ENCODE measurements at places on chromosomes 11 and 22.
A peak's percentile ranks its signal among the peaks of the same experiment; 100 is the strongest.

DNA sequence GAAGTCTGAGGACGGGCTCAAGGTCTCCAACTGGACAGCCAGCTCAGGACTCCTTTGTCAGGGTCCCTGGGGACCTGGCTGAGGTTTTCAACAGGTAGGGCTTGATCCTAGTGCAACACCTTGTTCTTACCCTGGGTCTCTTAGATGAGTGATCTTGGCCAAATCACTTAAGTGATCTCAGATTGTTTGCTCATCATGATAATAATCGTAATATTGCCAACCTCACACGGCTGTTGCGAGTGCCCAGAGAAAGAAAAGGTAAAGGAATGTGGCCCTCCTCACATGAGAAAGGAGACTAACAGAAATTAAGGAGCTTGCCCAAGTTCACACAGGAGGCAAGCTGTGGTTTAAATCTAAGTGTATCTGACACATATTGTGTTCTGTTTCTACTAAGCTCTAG is 28.5 kb downstream of the POU2AF3 start:
- DNase-seq, result no peak

- no peak for DNase-seq
Measured at GRCh38 chr11:15371533-15371932, 256.8 kb downstream of the INSC start.

DNA sequence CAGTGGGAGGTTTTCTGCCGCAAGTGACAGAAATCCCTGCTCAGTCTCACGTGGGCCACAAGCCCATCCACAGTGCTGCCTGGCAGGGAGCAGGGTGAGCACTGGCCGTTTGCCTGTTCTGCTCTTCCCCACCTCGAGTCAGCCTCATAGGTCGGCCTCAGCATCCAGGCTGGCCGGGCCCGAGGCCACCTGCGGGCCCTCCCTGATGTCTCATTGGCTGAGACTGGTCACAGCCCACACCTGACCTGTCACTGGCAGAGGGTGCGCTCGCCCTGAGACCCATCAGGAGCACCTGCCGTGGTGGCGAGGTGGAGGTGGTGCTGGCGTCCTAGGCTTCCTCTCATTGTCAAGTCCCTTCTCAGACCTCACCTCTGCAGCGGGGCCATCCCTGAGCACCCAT is 72.1 kb downstream of the ELFN2 start:
- DNase-seq, result no peak

GRCh38 chr22:28329186-28330073 is 350.2 kb downstream of the TTC28 start:
- DNase-seq, result no peak

- DNase-seq, result no peak
Measured at GRCh38 chr11:23569134-23569533, 708.9 kb upstream of the CCDC179 start.

GRCh38 chr11:107999759-108000455 is 8.8 kb upstream of the CUL5 start:
- peak; percentile 26 for DNase-seq

GRCh38 chr11:63536669-63537292 is at the start of gene PLAAT4:
TSS of gene PLAAT4 (plus strand) at chr11:63536808. CDS start at chr11:63536869, 61 bp downstream.
- peak; percentile 73 for DNase-seq

DNA sequence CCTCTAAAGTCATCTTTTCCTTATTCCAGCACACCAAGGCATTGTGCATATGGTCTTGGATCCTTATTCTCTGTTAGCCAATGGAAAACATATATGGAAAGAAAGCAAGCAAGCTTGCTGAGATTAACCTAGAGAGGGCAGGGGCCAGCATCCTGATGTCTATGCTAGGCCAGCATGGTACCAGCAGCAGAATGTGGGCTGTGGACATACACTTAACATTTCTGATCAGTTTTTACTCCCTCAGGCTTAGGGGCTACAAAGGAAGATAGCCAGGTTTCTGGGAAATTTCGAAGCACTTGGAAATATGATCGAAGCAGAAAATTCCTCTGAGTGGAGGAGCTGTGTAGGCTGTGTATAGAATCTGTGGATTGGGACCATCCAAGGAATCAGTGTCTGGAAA is 67.0 kb downstream of the ST3GAL4 start:
- DNase-seq, result no peak

GRCh38 chr22:46763051-46763705 is 728 bp downstream of the TBC1D22A start:
- DNase-seq, result peak; percentile 40

DNA sequence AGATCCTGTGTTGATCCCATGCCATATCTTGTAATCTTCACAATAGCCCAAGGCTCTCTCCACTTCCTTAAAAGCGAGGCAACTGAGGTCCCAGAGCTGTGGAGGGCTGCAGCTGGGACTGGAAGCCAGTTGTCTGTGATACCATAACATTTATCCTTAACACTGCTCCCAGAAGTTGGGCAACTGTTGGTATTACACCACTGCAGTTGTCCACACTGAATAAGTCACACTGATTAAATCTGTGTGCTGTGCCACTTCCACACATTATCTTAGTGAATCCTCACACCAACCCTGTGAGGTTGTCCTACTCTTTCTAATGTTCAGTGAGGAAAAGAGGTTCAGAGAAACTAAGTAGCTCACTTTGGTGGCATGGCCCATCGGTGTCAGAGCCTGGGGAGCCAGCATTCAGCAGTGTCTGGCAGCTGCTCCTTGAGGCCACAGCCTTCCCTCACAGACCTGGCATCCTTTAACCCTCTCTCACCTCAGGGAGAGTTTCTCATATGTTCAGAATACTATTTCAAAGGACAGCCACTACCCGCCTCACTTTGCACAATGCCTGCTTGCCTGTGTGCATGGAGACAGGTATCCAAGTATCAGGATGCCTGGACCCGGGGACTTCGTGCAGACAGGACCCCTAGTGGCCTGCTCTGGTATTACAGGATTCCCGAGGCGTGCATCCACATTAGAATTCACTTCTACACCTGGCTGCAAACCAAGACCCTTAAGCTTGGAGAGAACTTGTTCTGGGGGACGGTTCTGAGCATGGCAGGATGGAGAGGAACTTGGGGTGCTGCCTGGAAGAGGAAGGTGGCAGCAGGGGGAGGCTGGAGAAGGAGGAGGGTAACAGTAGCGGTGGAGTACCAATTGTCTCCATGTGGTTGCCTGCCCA is 221.9 kb upstream of the TBCEL start:
- peak; percentile 35 for DNase-seq

GRCh38 chr11:73420136-73420535 is 43.9 kb downstream of the RELT start:
- no peak for DNase-seq

GRCh38 chr11:43035086-43035485 is 276.7 kb upstream of the API5 start:
- DNase-seq, result no peak

DNA sequence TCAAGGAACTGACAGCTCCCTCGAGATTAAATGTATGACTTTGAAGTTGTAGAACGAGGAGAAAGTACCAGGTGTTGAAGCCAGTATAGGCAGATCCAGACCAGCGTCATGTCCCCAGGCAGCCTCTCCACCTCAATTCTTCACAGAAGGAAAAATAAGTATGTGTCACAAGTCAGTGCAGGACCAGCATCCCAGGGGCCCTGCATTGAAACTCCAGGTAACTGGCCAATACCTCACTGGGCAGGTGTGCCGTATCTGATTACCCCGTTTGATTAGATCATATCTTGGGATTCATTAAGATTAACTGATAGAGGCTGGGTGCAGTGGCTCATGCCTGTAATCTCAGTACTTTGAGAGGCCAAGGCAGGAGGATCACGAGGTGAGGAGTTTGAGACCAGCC is 466.7 kb upstream of the B3GAT1 start:
- no peak for DNase-seq

DNA sequence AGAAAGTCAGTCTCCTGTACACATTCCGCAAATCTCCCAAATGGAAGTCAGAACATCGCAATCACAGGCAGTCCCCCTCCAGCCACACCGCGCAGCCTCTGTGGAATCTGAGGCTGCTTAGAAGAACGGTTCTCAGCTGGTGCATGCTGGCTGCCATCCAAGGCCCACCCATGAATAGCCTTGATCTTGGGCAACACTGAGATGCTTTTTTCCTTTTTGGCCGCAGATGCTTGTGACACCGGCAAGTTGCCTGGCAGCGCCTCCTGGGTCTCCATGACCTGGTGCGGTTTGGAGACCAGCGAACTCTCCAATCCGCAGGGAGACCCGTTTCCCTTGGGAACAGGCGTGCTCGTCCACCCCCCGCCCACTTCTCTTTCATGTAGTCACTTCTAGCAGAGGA is 26.3 kb upstream of the PHF21B start:
- DNase-seq, result no peak

- DNase-seq, result no peak
Measured at GRCh38 chr11:71305041-71305440, 52.7 kb upstream of the SHANK2 start.

- DNase-seq, result no peak
Measured at GRCh38 chr11:12968826-12969225, 40.3 kb upstream of the RASSF10 start.

GRCh38 chr11:72750556-72751115 is 1.6 kb downstream of the ARAP1 start:
- DNase-seq, result no peak

GRCh38 chr11:10908215-10908951 is 50.5 kb upstream of the ZBED5 start:
- no peak for DNase-seq

DNA sequence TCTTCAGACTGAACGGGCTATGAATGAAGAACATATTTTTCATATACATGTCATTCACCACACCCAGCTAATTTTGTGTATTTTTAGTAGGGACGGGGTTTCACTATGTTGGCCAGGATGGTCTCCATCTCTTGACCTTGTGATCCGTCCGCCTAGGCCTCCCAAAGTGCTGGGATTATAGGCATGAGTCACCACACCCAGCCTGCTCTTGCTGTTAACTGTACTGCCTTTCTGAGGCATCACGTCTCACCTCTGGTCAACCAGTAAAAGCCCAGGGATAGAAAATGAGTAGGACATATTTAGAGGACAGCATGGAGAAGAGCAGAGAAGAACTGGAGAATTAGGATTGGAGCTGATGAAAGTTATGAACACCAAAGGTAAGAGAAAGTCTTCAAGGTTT is 55.6 kb downstream of the APOL3 start:
- DNase-seq, result no peak
